NCI-H748 treated with DMSO at 0.1 percent for 48 hours (cell line): ENCODE measurements at places on chromosomes 5 and 9.

DNA sequence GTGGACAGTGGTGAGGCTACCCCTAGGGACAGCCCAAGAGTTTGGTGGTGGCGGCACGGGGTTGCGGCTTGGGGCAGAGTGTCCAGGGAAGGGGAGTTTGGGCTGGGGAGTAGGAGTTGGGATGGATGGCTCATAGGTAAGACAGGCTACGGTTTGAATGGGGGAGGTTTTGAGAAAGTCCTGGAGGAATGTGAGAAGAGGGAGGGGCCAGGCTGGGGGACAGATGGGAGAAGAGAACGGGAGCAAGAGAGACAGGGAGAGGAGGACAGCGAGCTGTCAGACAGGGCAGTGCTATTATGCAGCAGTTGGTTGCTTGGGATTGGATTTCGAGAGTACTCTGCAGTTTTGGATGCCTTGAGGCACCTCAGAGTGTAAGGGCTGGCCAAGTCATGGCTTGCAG lies 24.5 kb downstream of the PSD2 start:
- no peak for DNase-seq

DNA sequence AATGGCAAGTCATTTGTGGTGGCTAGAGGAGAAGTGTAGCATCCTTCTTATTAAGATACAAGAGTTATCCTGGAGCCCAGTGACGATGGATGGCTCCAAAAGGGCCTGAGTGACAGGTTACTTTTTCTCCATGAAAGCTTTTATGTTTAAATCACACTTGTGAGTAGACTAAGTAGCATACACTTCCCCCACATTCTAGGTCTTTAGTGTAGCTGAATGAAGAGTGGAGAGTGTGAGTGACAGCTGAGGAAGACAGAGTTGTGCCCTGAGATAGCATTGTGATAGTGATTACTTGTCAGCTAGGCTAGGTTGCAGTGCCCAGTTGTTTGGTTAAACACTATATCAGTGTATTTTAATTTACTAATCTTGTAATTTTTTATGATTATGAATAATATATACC lies 337.8 kb downstream of the TENT4A start:
- no peak for DNase-seq

- DNase-seq: no peak
Measured at GRCh38 chr9:121774715-121775613, 123.5 kb downstream of the DAB2IP start.

GRCh38 chr5:102986074-102986473 lies 133.9 kb downstream of the GIN1 start:
- DNase-seq: no peak

GRCh38 chr5:72673180-72673579 lies 143.3 kb upstream of the TNPO1 start:
- no peak for DNase-seq

- no peak for DNase-seq
Measured at GRCh38 chr5:124961521-124961920, 215.1 kb upstream of the ZNF608 start.

DNA sequence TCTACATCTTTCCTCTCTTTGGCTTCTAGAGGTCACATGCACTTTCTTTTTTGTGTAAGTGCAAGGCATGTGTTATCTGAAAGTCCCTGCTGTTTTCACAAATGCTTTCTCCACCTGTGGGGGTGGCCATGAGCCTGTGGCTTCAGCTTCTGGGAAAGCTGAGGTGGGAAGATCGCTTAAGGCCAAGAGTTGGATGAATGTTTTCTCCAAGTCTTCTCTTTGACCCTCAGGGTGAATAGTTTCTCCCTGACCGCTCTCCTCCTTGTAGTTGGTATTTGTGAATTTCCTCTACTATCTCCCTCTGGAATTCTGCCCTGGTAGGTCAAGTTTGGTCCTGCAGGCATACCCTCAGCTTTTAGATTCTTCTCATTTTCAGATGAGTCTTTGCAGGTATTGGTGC lies 74.2 kb downstream of the UGCG start:
- no peak for DNase-seq
